ENCODE measurements at places on chromosomes 1 and 21. TPM values are rescaled to one million over a fixed set of nuclear protein-coding genes. Genes with fewer than 3 reads are reported as not detected.

DNA sequence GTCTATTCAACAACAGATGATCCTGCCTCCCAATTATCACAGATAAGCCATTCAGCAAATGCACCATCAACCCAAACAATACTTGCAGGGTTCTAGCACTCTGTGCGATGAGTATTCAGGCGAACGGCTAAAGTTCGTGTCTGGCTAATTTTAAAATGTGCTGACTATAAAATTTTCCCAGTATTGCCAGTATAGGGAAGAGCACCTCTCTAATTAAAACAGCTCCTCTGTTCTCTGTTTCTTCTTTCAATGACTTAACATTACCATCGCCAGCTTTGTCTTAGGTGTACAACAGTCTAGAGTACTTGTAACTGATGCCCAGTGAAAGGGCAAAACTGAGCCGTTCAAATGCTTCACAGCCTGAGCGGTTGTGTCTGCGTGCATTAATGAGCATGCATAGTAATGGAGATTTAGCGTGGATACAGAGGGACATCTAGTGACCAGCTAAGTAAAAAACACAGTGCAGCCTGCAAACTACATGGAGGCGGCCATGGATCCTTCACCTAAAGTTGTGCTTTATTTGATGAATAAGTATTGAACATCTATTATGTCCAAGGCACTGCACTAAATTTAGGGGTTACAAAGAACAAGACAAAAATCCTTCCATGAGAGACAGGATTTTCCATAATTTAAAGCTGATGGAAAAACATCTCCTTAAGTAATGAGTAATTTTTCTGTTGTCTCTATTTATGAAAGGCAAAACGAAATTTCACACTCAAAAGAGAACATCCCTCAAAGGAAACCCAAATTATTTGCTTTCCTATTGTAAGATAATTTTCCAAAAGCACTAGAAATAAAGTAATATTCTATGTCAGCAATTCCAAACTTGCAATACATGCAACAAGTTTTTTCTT, 120.0 kb downstream of the SETD4 start:
- no peak for DNase-seq

The IGSF3 gene
- polyA plus RNA-seq, result 29.5 TPM

DNA sequence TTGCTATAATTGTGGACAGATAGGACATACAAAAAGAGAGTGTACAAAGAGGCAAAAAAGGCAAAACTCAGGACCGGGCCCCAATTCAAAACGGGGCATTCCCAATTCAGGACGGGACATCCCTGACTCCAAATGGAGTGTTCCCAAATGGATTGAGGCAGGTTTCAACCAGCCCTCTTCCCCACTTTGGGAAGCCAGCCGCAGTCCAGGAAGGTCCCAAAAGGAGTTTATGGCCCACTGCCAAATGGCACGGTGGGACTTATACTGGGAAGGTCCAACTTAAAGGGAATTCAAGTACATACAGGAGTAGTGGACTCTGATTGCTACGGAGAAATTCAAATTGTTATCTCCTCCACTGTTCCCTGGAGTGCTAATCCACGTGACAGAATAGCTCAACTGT, 3.5 kb upstream of the ZNF669 start:
- DNase-seq, result no peak

The SVBP gene
- 77.6 TPM for polyA plus RNA-seq

- DNase-seq, result no peak
These were observed 135.0 kb downstream of the TGFB2 start for GRCh38 chr1:218480137-218480536.

The MYBPH gene
- 0.21 TPM for polyA plus RNA-seq

DNA sequence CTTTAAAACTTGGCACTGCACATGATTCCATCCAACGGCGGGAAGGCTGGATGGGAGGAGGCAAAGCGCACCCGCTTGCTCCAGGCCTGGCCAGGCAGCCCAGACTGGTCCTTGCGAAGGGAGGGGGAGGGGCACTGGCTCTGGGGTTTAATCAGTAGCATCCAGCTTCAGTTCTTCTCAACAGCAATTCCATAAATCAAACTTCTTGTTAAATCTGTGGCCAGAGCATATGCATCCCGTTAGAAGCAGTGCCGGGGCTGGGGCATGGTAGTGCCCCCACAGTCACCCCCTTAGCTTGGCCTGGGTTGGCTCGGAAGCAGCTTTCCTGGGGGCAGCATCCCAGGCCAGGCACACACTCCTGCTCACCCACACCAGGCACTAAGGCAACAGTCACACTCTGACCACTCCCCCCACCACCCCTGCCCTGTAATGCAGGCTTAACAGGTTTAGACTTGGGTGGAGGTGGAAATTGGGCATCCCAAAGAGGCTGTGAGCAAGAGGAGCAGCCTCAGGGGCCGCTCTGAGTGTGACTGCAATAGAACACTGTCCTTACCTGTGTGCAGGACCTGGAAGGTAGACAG, 94.1 kb upstream of the CASZ1 start:
- no peak for DNase-seq

The LHX8 gene
- not detected for polyA plus RNA-seq

GRCh38 chr1:229035054-229035747, 235.7 kb upstream of the RAB4A start:
- DNase-seq, result no peak

- DNase-seq, result no peak
These were observed 1.1 kb upstream of the BSND start for GRCh38 chr1:54997711-54997986.

DNA sequence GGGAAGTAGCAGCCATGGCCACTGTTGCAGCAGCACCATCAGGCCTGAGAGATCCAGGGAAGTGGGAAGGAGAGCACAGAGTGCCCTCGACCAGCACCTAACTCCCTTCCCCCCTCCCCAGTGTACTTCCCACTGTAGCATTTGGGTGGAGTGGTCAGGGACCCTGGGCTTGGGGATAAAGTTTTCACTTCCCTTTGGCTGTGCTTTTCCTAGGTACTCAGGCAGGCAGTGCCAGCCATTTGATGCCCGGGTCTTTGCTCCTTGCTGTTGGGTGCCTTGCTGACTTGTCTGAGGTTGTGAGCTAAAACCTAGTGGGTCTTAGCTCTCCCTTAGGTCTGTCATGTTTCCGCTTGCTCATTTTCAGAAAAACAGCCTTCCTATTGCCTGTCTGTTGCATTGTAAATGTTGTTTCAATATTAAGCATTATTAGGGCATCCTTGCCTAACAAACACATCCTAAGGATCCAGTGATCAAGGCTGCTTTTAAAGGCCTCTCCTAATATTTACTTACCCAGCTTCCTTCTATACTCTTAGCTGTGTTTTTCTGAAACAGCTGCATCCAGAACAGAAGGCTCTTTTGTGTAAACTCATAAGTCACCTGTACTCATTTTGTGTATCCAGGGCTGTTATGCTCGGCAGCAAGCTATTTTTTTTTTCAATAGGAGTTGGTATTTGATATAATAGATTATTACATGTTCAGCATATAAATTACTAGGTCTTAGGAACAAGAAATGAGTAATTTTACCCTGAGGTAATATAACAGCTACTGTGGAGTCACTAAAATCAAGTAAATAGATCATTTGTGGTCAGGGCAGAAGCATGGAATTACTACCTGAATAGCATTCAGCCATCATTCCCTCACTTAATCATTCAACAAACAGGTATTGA, 418.6 kb upstream of the PROX1 start:
- no peak for DNase-seq

DNA sequence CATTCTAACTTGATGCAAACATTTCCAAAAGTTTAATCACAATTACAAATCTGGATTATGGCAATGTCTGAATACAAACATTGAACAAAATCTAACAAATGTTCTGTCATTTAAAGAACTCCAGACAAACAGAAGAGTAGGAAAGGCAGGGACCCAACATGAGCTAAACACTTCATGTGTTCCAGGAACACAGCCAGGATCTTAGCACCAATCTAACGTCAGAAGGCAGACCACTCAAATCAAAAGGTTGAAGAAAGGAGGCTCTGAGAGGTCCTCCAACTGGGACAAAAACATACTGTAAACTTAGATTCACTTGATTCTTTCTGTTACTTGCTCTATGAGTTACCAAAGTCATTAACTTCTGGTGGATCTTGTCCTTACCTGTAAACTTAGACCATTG, 374.0 kb downstream of the NEGR1 start:
- DNase-seq, result no peak

The OR2L2 gene
- polyA plus RNA-seq, result 0.08 TPM

The ROR1 gene
- polyA plus RNA-seq, result 31.0 TPM

- DNase-seq, result no peak
These were observed 303.4 kb downstream of the KIF26B start for GRCh38 chr1:245458234-245458633.

- DNase-seq, result peak; percentile 26
These were observed 36.6 kb upstream of the PADI1 start for GRCh38 chr1:17168091-17168876.

The GSTM1 gene
- polyA plus RNA-seq, result 3.1 TPM

GRCh38 chr1:208172423-208173145, 71.6 kb downstream of the PLXNA2 start:
- no peak for DNase-seq

The S100A8 gene
- polyA plus RNA-seq, result 15.2 TPM

DNA sequence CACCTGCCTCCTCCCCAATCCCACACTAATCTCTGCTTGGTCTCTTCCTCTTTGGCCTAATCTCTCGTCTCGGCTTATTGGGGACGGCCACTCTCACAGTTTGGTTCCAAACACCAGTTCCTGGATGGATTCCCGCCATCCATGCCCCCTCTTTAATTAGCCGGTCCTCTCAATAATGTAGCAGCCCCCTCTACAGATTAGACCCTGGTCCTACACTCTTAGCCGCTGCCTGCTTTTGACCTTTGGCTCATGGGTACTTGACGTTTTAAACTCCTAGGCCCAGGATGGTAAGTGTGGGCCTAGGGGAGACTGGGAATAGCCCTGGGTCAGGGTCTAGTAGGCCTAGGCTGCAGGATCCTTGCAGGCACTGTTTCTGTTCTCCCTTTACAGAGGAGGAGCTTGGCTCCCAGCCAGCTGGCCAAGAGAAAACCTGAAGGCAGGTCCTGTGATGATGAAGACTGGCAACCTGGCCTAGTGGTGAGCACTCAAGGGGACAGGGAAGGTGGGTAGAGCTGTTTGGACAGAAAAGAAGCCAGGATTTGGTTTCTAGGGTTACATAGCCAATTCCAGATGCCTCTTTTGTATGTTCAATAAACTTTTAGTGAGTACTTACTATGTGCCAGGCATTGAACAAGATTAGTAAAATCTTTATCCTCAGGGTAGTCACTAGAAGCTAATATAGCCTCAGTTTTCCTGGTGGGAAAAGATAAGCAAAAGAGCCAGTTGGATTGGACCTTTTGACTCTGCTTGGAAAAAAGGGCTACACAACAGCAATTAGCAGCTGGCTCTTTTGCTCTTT, 758 bp downstream of the RAD54L start:
- DNase-seq, result no peak

DNA sequence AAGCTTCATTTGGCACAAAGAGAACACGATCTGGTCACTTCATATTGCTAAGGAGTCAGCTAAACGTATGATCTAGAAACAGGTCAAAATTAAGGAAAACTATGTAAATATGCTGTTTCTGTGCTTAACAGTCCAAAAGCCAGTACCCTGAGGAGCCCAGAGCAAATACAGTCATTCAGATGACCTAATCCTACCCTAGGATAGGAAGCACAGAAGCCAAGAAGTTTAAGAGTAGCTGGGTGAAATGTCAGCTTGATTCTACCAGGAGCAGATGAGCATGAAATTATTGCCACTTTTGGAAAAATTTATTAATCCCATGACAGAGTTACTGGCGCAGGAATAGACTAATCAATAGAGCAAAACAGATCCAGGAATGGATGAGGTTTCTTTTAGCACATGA, 18.3 kb downstream of the SORT1 start:
- DNase-seq, result no peak

The FAM163A gene
- 0.74 TPM for polyA plus RNA-seq

DNA sequence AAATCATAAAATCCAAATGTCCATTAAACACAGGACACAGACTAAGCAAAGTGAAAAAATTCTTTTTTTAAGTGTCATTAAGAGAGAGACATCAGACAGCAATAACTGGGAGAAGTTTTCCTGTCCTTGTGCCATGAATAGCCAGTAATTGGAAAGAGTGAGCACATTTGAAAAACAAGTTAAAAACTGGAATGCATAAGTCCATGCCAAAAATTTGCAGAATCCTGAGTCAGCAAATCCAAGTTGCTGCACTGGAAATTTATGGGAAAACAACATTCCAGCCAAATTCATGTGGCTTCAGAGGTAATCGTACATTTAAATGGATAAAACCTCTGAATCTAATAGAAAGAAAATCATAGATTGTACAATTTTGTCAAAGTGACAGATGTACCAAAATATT, 291.4 kb downstream of the LRRC40 start:
- DNase-seq, result peak; percentile 30
